Calu3 (cell line): ENCODE measurements at places on chromosomes 13 and 19. TPM values are rescaled to one million over a fixed set of nuclear protein-coding genes. Genes with fewer than 3 reads are reported as not detected.

DNA sequence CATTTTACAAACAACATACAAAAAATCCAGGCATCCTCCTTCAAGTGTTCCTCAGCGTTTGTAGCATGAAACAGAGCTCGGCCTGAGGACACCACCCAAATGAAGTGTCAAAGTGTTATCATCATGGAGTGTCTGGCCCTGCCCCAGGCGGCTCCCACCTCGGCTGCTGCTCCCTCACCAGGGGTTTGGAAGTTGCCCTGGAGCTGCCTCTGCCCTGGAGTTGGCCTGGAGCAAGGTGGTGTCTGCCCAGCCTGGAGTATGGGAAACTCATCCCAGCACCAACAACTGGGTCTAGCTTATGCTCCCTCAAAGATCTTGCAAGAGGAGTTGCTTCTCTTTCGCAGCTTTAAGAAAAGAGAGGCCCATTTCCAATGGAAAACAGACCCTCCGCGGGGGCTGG lies 120.4 kb downstream of the FOXO1 start:
- H3K4me1 ChIP-seq: no peaks in the 10 kb centered on the region
- no peak overlapping the region for H3K27ac ChIP-seq
- H3K4me3 ChIP-seq: no peak overlapping the region
- DNase-seq: no peak
- no peaks in the 10 kb centered on the region for H3K27me3 ChIP-seq
- H3K36me3 ChIP-seq: no peaks in the 10 kb centered on the region

GRCh38 chr13:23966691-23967615 lies 69.7 kb upstream of the C1QTNF9B start:
- H3K4me1 ChIP-seq: no peaks in the 10 kb centered on the region
- peaks cover 5% of the 10 kb centered on the region for H3K36me3 ChIP-seq
- no peaks in the 10 kb centered on the region for H3K27me3 ChIP-seq
- DNase-seq: no peak

- DNase-seq: no peak
- H3K36me3 ChIP-seq: no peaks in the 10 kb centered on the region
- no peak overlapping the region for H3K4me3 ChIP-seq
- H3K27me3 ChIP-seq: no peaks in the 10 kb centered on the region
Observed at GRCh38 chr13:84730376-84730775, 848.1 kb upstream of the SLITRK1 start.

GRCh38 chr13:41599619-41600018 lies 142.3 kb downstream of the RGCC start:
- no peak for DNase-seq
- peaks cover 7% of the 10 kb centered on the region for H3K4me1 ChIP-seq
- no peak overlapping the region for H3K4me3 ChIP-seq
- no peak overlapping the region for H3K27ac ChIP-seq
- H3K36me3 ChIP-seq: no peaks in the 10 kb centered on the region

- no peaks in the 10 kb centered on the region for H3K4me1 ChIP-seq
- peaks cover 13% of the 10 kb centered on the region for H3K27me3 ChIP-seq
- no peak overlapping the region for H3K27ac ChIP-seq
Observed at GRCh38 chr13:113120300-113121182, 2.1 kb upstream of the F10 start.

- H3K27ac ChIP-seq: no peak overlapping the region
- H3K36me3 ChIP-seq: no peaks in the 10 kb centered on the region
- no peak for DNase-seq
- H3K4me3 ChIP-seq: no peak overlapping the region
- H3K4me1 ChIP-seq: no peaks in the 10 kb centered on the region
Observed at GRCh38 chr13:36154567-36155291, 23.5 kb upstream of the DCLK1 start.

- no peak overlapping the region for H3K27ac ChIP-seq
- no peaks in the 10 kb centered on the region for H3K36me3 ChIP-seq
- no peak overlapping the region for H3K4me3 ChIP-seq
Observed at GRCh38 chr19:17775245-17775927, 19.6 kb upstream of the B3GNT3 start.

The PRR19 gene
- 1.7 and 2.4 TPM in 2 replicates for total RNA-seq

The SULT2A1 gene
- not detected in 2 replicates for total RNA-seq

The PRODH2 gene
- total RNA-seq: not detected in 2 replicates

The MIA gene
- 30.2 and 49.3 TPM in 2 replicates for total RNA-seq
